K562 (cell line): ENCODE measurements at places on chromosomes 2 and 18.

DNA sequence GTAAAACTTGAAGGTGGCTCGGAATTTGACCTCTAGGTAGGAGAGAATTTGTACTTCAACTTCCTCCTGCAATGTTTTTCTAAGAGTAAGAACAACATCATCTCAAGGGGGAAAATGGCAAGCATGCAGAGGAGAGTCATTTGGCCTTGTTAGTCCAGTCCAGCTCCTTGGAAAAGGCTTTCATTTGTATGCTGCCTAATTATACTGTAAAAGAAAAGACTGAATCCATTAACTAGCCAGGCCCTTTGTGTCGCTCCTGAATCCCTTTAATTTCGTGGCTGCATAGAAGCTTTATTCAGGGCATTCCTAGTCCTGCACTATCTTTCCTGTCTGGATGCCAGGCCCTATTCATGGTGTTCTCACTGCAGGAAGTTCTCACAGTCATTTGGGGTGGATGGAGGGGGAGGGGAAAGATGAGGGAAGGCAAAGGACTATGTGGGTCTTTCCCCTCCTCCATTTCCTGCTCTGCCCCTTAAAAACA, 36.0 kb downstream of the PHLPP1 start:
- no peak for DNase-seq

- DNase-seq = no peak
These were observed 55.5 kb downstream of the PRKCE start for GRCh38 chr2:45707006-45707405.

DNA sequence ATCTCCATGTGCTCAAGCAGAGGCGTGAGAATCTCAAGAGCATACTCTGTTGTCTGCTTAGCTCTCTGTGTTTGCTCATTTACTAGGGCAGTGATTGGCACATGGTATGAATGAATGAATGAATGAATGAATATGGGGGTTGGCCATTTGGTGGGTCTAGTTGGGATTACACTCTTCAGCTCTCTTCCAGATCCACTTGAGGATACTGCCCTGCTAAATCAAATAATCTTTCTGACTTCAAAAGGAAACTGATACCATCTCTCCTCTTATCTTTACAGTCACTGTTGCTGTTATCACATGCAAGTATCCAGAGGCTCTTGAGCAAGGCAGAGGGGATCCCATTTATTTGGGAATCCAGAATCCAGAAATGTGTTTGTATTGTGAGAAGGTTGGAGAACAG, 1.9 kb downstream of the IL36G start:
- no peak for DNase-seq

DNA sequence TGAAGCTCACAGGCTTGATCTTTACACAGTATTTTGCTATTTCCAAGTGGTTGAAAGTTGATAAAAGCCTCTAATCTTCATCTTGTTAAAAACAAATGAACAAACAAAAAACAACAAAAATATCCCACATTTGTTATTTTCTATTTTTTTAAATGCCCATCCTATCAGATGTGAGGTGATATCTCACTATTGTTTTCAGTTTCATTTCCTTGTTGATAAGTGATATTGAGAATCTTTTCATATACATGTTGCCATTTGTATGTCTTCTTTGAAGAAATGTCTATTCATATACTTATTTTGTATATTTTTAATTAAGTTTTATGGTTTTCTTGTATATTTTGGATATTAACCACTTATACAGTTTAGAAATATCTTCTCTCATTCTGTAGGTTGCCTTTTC, 175.8 kb downstream of the CALCRL start:
- DNase-seq = no peak

DNA sequence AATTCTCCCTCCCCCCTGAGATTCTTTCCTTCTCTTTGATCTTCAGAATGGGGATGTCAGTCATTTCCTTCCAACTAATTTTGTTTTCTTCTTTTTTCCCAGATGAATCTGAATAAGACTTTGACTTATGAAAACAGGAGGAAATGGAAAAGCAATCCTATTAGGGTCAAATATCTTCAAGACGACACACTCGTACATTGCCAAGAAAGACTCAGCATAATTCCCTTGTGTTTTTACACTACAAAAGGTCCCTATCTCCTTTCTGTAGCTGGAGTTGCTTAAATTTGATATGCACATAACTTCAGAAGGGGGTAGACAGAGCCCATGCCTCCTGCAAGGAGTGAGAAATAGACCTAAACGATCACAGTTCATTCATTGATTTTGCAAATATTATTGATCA, 230.3 kb upstream of the RBBP8 start:
- no peak for DNase-seq

GRCh38 chr2:220240641-220241040, 613.2 kb downstream of the SLC4A3 start:
- DNase-seq = no peak

DNA sequence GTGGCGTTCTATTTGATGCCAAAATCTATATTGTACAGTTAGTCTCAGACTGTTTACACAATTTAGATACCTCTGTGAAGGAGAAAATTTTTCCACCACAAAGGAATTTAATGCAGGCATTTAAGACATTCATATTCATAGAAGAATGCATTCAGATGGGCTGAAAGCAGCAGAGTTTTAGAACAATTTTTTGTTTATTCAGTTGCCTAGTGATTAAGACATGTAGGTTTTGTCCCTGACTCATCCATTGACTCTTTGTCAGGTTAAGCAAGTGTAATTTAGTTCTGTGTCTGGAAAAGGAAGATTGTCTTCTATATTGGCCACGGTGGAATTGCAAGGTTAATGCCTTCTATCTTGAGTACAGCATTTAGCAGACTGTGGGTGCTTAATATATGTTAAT, 515.0 kb downstream of the PARD3B start:
- no peak for DNase-seq

- no peak for DNase-seq
These were observed 523.5 kb downstream of the ARHGAP15 start for GRCh38 chr2:143652692-143653091.

- no peak for DNase-seq
These were observed 563.9 kb downstream of the TMX3 start for GRCh38 chr18:68150961-68151360.

DNA sequence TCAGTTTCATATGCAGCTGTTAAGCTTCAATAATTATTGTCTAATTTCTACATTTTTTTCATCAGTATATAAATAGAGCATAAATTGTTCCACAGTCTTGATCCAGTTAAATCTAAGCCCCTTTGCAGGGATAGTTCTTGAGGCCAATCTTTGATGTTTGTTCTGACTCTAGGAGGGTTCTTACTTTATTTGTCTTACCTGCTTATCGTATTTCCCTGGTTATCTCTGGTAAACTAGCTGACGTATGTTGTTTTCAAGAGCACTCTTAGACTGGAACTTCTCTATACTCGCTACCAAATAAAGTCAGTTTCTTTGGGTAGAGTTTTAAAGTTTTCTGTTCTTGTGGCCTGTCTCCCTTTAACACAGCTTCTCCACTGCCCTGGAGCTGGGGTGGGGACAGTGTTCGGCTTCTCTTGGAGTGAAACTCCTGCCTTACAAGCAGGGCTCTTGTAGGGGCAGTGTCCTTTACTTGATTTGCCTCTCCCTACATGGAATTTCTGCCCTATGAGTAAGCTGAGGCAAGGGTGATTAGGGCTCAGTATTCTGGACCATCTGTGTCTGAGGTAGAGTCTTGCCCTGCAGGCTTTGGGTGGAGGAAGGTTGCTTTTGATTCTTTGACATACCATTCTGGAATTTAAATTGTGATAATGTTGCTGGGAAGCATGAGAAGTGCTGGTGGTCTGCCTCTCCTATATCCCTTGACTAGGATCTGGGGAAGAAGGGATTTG, 90.3 kb downstream of the PTPN4 start:
- DNase-seq = no peak

DNA sequence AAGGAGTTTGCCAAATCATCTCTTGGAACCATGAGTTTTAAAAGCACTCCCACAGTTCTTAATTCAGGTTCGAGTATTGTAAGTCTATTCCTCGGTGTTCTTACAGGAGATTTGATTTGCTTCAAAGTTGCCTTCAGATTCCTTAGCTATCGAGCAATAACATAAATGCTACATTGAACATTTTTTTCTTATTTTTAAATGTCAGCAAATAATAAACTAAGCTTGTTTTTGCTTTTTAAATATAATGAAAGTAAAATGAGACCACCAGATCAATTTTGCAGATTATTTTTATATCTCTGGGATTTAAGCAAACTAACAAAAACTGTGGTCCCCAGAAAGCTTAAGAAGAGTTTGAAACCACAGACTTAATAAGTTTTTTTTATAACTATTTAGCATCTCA, 195.5 kb downstream of the LNPK start:
- DNase-seq = no peak

DNA sequence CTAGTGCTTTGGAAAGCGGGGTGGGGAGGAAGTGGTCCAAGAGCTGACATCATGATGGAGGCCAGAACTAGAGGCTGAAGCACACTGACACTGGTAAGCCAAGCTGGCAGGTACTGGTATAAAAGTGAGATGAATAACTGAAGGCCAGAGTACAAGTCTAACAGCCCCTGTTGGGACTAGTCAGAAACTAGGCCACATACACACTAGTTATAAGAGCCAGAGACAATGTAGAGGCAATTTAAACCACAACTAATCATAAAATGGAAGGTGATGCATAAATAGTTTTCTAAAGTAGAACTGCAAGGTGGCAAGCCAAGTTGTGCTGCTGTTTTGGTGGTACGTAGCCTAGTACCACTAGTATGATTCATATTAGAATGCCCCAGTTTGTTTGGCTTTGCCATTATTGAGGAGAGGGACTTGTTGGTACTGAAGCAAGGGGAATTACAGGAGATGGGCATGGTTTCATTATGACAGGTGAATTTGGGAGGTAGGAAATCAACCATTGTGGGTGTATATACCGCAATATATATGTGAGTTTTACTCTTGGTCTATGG, 57.6 kb downstream of the GDF7 start:
- no peak for DNase-seq

- no peak for DNase-seq
These were observed 48.6 kb downstream of the SF3B1 start for GRCh38 chr2:197386242-197386641.

GRCh38 chr2:102761763-102762162, at the start of gene TMEM182:
TMEM182 (plus strand) TSS chr2:102762031; CDS start chr2:102762218, 187 bp downstream.
- DNase-seq = no peak

DNA sequence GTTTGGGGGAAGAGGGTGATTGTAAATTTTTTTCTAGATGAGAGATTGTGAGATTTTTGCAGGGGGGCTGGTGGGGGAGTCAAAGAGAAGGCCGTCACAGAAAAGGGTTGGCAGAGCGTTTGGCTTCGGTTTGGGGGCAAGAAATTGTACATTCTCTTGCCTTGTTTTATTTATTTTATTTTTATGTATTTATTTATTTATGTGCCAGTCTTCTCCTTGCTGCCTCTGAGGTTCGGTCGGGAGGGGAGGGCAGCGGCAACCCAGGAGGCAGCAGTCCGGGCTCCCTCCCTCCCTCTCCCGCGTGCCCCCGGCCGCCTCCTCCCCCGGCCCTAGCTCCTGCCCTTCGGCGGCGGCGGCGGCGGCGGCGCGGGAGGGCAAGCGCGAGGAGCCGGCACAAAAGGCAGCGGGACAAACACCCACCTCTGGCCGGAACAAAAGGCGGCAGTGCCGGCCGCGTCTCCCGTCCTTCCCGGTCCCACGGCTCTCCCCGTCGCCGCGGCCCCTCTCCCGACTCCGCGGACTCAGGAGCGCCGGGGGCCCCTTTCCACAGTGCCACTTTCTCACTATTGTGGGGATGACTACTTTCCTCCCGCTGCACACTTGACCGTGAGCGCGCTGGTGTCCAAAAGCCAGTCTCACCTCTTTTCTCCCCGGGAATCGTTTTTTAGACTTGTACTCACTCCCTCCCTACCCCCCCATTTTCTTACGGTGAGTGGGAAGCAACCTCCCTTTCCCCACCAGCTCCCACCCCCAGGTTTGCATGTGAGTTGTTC, 1.2 kb downstream of the BCL11A start:
- no peak for DNase-seq

GRCh38 chr2:121771976-121772742, 16.7 kb downstream of the TSN start:
- DNase-seq = no peak
